ENCODE measurements at places on chromosomes 1 and 21. TPM values are rescaled to one million over a fixed set of nuclear protein-coding genes. Genes with fewer than 3 reads are reported as not detected.

The ERICH3 gene
- polyA plus RNA-seq: 0.61 TPM

The PADI2 gene
- polyA plus RNA-seq: 2.0 TPM

The UFC1 gene
- 161 TPM for polyA plus RNA-seq

The NMNAT2 gene
- polyA plus RNA-seq: 4.1 TPM

The ACTL8 gene
- polyA plus RNA-seq: not detected

DNA sequence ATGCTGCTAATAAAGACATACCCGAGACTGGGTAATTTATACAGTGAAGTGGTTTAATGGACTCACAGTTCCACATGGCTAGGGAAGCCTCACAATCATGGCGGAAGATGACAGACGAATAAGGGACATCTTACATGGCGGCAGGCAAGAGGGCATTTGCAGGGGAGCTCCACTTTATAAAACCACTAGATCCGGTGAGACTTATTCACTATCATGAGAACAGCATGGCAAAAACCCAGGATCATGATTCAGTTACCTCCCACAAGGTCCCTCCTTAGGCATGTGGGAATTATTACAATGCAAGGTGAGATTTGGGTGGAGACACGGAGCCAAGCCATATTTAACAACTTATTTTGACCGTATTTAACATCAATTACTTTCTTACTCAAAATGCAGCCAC is 739.0 kb downstream of the NCAM2 start:
- DNase-seq: no peak

GRCh38 chr1:217770918-217771317 is 139.8 kb downstream of the SPATA17 start:
- no peak for DNase-seq

- no peak for DNase-seq
Observed at GRCh38 chr1:43621861-43622260, 28.1 kb upstream of the KDM4A start.

DNA sequence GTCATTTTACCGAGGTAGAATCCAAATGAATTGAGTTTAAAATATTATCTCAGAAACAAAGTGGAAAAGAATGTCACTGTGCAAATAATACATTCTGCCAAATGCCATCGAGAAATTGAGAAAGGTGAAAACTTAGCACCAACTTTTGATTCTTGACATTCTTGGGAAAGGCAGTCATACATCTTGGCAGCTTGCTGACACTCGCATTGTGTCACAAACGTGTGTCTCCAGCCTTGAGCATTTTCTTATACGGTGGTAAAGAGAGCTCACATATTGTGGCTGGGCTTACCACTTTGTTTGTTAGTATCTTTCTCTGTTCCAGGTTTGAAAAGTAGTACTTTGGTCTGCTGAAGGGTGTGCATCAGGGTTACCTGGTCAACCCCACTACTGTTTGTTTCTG is 1456.1 kb downstream of the BRINP3 start:
- no peak for DNase-seq
